ENCODE measurements at places on chromosomes 6 and 20.

GRCh38 chr20:62505337-62506045, 29.7 kb upstream of the GATA5 start:
- DNase-seq, result no peak

DNA sequence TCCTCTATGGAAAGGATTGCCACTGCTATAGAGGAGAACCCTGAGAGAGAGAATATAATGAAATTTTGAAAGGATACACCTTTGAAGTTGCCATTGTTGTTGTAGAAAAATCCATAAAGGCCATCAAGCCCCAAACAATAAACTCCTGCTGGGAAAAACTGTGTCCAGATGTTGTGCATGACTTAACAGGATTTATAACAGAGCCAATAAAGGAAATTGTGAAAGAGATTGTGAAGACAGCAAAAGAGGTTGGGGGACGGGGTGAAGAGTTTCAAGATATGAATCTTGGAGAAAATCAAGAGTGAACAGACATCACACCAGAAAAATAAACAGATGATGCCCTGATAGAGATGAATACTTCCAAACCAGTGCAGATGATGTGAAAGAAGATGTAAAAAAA, 396.4 kb downstream of the BCKDHB start:
- DNase-seq, result no peak

- DNase-seq, result no peak
Measured at GRCh38 chr6:28458568-28458967, 15.3 kb upstream of the ZSCAN23 start.

DNA sequence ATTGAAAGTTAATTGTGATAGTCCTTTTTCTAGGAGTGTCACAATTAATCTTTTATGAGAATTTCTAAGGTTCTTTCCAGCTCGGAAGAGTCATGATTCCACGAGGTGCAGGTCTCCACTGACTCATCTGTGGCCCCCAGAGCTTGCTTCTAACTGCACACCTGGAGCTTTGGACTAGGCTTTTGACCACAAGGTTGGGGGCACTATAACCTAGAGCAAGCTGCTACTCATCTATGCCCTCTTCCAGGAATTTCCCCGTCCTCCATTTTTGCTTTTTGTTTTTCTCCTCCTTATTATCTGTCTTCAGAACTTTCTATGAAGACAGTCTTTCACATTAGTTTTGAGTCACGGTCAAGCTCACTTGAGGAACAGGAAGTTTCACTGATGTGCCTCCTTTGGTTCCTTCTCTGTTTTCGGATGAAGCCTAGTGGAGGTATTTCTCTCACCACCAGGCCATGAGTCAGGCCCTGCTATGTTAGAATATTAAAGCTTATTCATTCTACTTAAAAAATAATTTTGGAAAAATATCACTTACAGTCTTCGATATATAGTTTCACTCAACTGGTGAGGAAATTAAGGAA, 119.2 kb upstream of the INSM1 start:
- no peak for DNase-seq

- DNase-seq, result no peak
Measured at GRCh38 chr6:35954333-35954732, 33.4 kb upstream of the SRPK1 start.

DNA sequence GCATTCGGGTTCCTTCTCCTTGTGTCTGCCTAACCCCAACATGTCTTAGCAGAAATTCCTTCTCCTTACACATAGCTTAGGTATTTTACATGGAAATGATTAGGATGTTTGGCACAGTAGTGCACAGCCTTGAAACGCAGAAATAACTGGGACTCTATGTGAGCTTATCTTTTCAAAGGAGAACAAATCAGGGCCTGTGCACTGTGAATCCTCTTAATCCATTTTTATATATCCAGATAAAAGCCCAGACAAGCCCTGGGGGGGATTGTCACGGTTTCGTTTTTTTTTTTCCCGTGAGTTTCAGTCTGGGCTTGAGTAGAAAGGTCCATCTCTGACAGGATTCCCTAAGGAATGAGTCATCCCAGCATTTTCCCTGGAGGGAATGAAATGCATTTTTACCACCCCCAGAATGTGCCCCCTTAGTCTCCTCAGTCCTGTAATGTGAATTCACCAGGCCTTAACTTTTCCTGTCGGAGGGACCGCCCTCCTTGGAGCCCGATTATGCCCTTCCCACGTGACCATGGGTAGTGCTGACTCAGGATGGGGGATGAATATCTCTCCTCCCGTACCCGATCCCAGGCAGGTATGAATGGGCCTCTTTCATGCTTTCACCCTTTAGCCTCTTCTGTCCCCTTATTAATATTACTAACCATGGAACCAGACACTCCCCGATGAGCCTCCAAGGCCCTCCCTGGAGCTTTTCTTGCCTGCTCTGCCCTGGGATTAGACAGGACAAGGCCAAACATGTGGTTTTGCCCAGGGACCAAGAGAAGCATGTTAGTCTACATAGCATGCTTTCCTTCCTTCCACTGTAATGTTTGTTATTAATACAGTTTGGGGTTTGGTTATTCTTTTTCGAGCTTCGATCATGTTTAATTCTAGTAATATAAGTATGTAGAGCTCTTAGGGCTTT, 23.9 kb upstream of the NAA20 start:
- DNase-seq, result peak; percentile 13

- DNase-seq, result no peak
Measured at GRCh38 chr6:149054559-149055194, 262.8 kb upstream of the TAB2 start.

GRCh38 chr6:159639721-159640120, 53.3 kb downstream of the SOD2 start:
- DNase-seq, result no peak

DNA sequence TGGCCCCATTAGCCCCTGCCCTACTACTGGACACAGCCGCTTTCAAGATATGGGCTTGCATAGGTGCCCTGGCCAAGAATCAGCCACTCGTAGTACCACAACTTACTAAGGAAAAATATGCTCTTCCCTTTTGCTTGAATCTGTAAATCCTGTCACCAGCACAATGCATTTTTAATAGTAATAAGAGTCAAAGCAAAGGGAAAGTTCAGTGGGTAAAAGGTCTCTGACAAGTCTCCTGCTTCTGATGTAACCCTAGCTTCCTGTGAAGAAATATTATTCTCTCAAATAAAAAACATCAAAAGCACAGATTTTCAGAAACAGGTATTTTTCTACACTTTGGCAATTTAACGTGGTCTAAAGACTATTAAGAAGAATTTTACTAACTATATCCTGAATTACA, 373.8 kb downstream of the GJA1 start:
- no peak for DNase-seq

Measured in K562 (cell line).